Germinal center (tissue), 1 donor: ENCODE measurements at places on chromosomes 11 and 22.

GRCh38 chr11:20197881-20198280 lies 37.6 kb upstream of the DBX1 start:
- no peak for DNase-seq

DNA sequence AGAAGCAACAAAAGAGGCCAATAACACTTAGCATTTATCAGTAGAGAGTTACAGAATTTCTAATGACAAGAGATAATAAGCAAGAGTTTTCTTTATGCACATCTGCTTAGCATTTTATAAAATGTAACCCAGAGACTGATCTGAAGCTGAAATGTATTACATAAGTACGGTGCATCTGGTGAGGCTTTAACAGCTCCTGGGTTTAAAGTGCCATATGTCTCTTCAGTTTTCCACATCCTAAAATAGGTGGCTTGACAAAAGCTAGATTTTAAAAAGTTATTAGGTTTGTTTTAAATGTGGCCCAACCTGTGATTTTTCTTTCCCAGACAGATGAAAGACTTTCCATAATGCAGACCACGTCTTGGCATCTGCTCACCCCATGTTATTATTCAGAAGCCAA lies 620.7 kb upstream of the ARHGAP42 start:
- no peak for DNase-seq

- no peak for DNase-seq
Measured at GRCh38 chr22:40233886-40234285, 56.2 kb downstream of the TNRC6B start.

GRCh38 chr11:102254047-102254446 lies 63.2 kb upstream of the BIRC3 start:
- peak; percentile 23 for DNase-seq

- DNase-seq, result no peak
Measured at GRCh38 chr11:64150481-64151239, 15.3 kb downstream of the MACROD1 start.

DNA sequence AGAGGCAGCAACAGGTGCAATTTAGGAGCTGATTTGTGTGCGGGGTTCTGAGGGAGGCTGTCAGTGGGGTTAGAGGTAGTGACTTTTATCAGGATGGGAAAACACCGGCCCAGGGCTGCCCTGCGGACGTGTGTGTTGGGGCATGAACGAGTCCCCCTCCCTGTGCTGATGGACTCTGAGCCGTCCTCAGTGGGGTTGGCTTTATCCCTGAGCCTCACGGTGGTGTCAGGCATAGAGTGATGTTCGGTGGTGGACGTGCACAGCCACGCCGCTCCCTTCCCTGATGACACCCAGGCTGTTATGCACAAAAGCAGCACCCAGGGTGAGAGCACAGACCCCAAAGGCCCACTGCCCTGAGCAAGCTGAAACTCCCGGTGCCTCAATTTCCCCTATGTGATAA lies 809.1 kb downstream of the BRD1 start:
- no peak for DNase-seq

GRCh38 chr11:30107899-30108298 lies 91.1 kb upstream of the KCNA4 start:
- DNase-seq, result no peak

DNA sequence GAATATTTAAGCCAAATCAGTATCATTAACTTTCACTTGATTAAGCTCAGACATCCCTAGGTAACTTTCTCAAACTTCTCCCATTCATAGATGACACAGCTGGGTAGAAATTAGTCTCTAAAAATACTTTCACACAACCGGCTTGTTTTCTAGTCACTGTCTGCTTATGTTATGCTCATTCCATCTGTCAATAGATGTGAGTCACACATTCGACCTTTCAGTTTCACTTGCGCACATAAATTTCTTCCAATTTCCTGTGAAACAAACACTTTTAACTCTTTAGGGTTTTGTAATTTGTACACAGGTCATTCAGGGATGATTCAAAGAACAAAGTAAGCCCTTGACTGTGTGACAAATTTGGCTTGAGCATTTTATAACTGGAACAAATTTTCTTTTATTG lies 723.0 kb downstream of the KCNA4 start:
- DNase-seq, result no peak

DNA sequence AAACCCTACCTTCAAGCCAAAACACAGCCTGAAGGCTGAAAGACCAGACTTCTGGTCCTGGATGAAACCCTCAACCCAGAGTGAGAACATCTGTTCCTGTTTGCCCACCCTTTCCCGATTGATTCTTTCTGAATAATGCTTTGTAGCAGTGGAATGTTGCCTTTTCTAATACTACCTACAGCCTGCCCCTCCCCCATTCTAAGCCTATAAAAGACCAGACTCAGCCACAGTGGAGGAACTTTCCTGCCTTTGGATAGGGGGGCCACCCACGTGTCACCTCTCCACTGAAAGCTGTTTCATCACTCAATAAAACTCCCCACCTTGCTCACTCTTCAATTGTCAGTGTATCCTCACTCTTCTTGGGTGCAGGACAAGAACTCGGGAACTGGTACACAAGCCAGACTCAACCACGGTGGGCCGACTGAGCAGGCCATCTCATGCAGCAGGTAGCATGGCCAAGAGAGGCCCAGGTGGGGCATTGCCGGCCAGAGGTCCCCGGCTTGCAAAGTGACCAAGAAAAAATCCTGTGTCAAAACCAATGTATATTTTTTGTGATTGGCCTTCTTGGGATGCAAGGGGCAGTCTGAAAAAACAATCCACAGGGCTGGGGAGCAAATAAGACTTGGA lies 6.6 kb upstream of the APOL6 start:
- DNase-seq, result no peak
